ENCODE measurements at places on chromosomes 7 and 10. TPM values are rescaled to one million over a fixed set of nuclear protein-coding genes. Genes with fewer than 3 reads are reported as not detected.

Gene TMEM270
- not detected for polyA plus RNA-seq

Gene CLCN1
- 0.07 TPM for polyA plus RNA-seq

Gene GRM3
- not detected for polyA plus RNA-seq

Gene SLC26A5
- not detected for polyA plus RNA-seq

Gene NEUROD6
- not detected for polyA plus RNA-seq

Gene PON1
- polyA plus RNA-seq = 0.75 TPM

Gene AMPH
- polyA plus RNA-seq = 0.06 TPM

Gene CPEB3
- polyA plus RNA-seq = 0.63 TPM

Gene LIPK
- polyA plus RNA-seq = not detected

Gene TRPV6
- polyA plus RNA-seq = not detected

Gene ARL3
- polyA plus RNA-seq = 3.6 TPM

Gene C10orf143
- polyA plus RNA-seq = 31.7 TPM

DNA sequence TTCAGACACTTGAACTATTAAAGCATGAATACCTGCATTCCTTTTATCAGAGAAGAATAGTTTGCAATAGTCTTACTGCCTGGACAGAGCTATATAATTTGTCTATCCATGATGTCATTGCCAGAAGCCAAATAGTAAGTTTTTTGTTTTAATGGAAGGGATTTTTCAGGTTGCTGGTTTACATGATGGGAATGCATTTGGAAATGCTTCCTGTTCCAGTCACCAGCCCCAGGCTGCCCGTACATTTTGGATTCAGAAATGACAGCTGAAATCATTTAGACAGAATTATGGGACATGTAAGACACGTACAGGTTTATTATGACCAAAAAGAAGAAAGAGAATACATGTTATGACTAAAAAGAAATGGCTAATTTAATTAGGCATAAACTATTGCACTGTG lies 293.1 kb downstream of the CDK14 start:
- H3K4me1 ChIP-seq = no peaks in the 10 kb centered on the region
- no peak overlapping the region for H3K4me3 ChIP-seq
- H3K36me3 ChIP-seq = no peaks in the 10 kb centered on the region
- no peak for DNase-seq

DNA sequence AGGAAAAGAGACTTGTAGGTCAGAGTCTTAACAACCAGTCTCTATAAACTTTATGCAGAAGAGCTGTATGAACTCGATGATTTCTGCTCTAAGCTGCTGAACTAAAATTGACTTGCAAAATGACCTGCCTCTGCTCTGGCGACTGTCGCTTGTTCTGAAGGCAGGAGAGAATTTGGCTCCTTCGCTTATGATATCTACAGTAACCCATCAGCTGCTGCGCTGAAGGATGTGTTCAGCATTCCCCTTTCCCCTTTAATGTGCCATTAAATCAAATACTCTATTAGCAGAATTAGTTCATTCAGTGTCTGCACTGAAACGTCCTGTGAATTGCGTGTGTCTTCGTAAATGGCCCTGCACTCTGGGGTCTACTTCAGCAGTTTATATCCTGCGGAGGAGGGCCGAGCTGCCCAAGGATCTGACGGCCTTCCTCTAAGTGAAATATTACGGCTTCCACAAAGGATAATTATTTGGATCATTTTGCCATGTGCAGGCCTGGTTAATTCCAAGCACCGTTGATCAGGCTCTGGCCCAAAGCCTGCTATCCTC lies 254.9 kb downstream of the SNX10 start:
- no peak overlapping the region for H3K27ac ChIP-seq
- H3K4me1 ChIP-seq = no peaks in the 10 kb centered on the region
- H3K27me3 ChIP-seq = peaks cover 17% of the 10 kb centered on the region
- no peak for DNase-seq

GRCh38 chr7:121591926-121592325 lies 195.8 kb upstream of the FAM3C start:
- no peak overlapping the region for H3K27ac ChIP-seq
- H3K4me3 ChIP-seq = no peak overlapping the region
- no peaks in the 10 kb centered on the region for H3K4me1 ChIP-seq
- no peak for DNase-seq
- no peaks in the 10 kb centered on the region for H3K36me3 ChIP-seq

- peak; percentile 42 for DNase-seq
- no peaks in the 10 kb centered on the region for H3K36me3 ChIP-seq
- H3K4me1 ChIP-seq = peaks cover 20% of the 10 kb centered on the region
- peak overlapping the region; percentile 67 for H3K27ac ChIP-seq
- peaks cover 3% of the 10 kb centered on the region for H3K27me3 ChIP-seq
Observed at GRCh38 chr7:18177815-18178660, 150.4 kb upstream of the PRPS1L1 start.

DNA sequence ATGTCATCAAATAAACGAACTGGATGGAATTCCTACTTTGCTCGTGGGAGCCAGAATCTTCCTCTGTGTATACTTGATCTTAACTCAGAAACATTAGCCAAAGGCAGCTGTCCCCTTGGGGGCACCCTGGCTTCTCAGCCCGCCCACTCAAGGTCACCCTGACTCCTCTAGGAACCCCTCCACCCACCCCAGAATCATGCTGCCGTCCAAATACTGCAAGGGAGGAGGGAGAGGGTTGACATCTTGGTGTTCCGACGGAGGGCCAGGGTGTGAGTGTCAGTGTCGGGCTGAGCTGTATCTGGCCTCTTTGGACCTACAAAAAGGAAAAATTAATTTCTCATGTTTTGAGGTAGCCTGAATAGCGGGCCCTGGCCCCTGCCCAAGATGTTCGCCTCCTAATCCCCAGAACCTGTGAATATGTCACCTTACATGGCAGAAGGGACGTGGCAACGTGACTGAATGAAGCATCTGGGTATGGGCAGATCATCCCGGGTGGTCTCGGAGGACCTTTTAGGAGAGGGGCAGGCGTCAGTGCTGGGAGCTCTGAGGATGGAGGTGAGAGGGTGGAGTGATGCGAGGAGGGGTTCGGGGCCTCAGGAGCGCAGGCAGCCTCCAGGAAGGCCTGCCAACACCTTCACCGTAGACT lies 40.5 kb upstream of the RBM33 start:
- DNase-seq = no peak
- no peaks in the 10 kb centered on the region for H3K36me3 ChIP-seq
- H3K27me3 ChIP-seq = peaks cover 16% of the 10 kb centered on the region
- H3K4me1 ChIP-seq = no peaks in the 10 kb centered on the region
- no peak overlapping the region for H3K27ac ChIP-seq

DNA sequence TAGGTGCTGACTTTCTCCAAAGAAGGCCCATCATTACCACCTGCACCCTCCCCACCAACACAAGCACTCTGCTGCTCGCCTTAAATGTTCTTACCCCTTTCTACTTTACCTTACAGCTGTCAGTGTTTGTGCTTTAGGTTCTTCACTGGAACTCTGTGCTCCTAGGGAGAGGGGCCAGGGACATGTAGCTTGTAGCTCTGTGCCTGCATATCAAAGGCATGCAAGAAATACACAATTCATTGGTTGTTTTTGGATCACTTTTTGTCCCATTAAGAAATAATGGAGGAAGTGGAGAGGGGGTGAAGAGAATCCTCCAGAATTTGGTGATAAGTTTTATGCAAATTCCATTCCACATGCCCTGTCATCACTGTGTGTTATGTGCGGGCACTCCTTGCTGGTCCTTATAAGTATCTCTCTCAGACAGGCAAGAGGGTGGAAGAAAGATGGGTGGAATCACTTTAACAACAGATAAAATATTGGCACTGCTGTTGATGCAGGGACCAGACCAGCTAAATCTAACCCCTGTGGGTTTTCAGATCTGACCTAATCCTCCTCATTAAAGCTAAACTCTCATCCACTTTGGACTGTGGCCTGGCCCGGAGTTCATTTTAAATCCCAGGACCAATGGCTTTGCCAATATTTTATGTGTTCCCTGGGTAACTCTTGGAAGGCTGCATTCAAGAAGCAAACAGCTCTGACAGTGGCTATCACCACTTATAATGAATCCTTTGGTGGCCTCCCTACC lies 375.8 kb upstream of the NFE2L3 start:
- H3K4me3 ChIP-seq = no peak overlapping the region
- H3K36me3 ChIP-seq = no peaks in the 10 kb centered on the region
- H3K27me3 ChIP-seq = no peaks in the 10 kb centered on the region
- H3K4me1 ChIP-seq = no peaks in the 10 kb centered on the region
- DNase-seq = no peak

DNA sequence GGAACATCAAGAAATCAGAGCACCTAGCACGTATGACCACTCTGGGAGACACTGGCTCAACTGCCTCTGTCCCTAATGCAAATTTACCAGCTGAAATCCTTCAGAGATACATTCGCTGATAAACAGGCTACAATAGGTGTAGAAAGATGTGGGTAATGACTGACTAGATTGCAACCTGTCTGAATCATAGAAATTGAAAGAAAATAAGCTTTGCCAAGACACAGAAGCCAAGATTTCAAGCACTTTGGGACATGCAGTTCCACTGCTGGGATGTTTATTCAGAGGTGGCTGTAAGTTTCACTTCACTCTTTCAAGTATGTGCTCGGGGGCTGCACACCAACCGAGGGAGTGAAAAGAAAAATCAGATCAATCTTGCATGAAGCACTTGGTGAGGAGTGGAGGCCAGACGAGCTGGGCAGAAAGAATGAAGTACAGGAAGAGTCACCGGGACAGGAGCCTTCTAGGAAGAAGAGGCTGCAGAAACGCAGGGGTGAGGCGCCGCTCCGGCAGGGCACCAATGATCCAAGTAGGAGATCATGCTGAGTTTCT lies 276.7 kb downstream of the PARD3 start:
- no peak for DNase-seq
- H3K36me3 ChIP-seq = no peaks in the 10 kb centered on the region
- no peaks in the 10 kb centered on the region for H3K27me3 ChIP-seq
- H3K4me1 ChIP-seq = peaks cover 10% of the 10 kb centered on the region

GRCh38 chr7:148799893-148800555 lies 84.1 kb downstream of the EZH2 start:
- H3K27ac ChIP-seq = no peak overlapping the region
- peaks cover 50% of the 10 kb centered on the region for H3K36me3 ChIP-seq
- no peak overlapping the region for H3K4me3 ChIP-seq
- peaks cover 13% of the 10 kb centered on the region for H3K4me1 ChIP-seq
- H3K27me3 ChIP-seq = peaks cover 1% of the 10 kb centered on the region
- DNase-seq = no peak
